ENCODE measurements at places on chromosomes 3 and 15.

GRCh38 chr15:72463702-72464101, 10.4 kb upstream of the ARIH1 start:
- no peak for DNase-seq

GRCh38 chr15:46309914-46310313, 675.1 kb downstream of the SQOR start:
- DNase-seq, result no peak

- DNase-seq, result no peak
Measured at GRCh38 chr3:53768478-53769459, 77.5 kb downstream of the CHDH start.

DNA sequence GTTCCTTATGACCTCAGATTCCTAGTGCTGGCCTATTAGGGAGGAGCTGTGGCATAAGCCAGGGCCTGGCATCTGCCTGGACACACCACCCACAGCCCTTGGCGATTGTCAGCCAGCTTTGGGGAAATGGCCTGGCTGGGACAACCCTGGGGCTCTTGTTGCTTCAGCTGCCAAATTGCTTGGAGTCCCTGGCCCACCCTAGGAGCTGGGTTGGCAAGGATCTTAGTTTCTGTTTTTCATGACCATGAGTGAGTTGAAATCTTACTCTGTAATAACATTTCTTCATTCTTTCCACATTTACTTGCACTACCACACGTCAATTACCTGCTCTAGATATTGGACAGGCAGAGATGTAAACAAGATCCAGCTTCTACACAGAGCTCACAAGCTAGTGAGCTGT, 1.9 kb upstream of the MYZAP start:
- DNase-seq, result no peak

DNA sequence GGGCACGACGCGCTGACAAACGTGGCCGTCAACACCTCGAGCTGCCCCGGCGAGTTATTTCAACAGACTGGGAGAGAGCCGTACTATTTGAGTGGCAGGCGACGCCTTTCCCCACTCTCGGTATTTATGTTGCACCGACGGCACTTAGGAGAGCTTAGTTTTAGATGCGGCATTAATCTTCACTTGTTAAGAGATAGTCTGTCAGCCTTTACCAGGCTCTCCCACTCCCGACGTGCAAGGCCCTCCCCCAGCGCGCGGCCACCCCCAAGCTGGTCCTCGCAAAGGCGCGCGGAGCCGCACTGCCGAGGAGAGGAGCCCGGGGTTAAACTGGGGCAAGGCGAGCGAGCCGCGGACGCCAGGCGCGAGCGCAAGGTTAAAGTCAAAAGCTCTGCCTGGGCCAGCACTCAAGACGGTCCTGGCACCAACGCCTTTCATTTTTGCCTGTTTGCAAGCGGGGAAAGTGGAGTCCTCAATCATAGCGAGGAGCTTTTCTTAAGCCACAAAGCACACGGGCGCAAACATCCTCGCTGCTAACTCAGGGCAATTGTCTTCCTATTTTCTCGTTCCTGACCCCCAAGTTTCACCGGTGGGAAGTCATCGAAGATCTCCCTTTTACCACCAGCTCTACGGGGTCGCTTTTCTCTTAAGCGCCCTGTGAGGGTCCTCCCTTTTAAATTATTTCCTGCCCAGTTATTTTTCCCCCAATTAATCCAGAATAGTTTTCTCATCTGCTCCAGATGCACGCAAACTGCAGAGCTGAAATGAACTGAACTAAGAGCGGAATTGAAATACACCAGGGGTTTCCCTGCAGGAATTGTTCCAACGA, 86.6 kb downstream of the NR2F2 start:
- no peak for DNase-seq

DNA sequence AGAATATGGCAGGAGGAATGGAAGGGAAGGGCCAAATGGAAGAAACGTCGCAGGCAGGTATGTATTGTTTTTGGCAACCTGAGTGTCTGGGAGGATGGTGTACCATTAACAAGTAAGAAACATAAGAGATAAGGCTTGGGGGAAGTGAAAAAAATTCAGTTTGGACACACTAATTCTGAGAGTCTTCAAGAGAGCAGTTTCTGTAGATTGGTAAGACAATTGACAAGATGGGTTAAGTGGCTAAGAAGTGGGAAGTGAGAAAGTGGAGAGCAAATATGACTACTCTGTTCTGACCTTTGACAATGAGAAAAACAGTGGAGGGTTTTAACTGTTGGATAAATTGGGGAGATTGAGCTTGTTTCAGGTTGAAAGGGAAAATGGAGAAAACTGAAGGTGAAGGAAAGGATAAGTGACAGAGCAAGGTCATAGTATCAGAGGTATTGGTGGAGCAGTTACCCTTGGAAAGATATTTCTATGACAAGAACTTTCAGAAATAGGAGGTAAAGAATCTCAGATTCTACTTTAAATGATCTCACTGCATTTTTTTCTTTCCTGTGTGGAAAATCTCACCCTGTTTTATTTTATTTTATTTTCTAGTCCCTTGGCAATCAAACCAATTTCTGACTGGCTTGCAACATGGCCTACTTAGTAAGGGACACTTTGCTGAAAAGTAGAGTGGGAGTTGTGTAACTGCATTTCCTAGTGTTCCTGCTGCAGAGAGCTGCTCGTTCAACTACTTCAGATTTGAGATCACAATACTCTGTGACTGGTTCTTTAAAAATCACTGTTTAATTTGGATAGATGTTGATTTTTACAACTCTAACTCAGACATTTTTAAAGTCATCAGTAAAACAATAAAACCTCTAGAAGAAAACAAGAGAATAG, 23.1 kb upstream of the GABPB1 start:
- no peak for DNase-seq

DNA sequence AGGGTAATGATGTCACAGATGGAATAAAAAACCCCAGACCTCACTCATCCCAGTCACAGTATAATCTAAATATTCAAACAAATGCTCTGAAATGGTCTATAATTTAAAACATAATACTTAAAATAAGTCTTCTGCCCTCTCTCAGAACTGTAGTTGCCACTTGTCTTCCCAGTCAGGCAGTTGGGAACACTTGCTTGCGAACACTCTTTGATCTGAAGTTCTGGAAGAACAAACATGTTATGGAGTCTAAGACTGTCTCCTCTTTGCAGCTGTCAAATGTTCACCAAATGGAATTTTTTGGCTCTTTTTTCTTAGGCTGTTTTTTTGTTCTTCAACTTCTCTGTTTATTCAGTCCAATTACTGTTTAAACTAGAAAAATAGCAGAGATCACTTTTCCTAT, 711.1 kb upstream of the GOLIM4 start:
- DNase-seq, result no peak

DNA sequence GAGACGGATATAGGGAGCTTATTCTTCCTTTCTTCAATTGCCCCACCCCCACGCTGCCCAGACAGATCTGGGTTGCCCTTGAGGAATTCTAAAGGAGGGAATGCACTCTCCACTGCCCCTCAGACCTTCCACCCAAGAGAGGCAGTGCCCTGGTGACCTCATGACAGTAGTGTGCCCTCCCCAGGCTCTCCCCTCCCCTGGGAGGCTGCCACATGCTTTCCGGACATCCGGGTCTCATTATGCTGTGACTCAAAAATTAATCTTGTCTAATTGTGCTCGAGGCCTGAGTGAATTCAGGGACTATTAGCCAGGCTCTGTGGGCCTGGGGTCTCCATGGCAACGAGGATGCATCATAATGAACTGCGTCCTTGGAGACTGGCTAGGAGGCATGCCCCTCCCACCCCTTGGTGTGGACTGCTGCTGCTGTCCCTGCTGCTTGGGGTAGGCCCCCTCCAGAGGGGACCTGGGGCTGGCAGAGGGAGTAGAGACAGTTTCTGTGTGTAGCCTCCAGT, 20.8 kb downstream of the CORO2B start:
- DNase-seq, result no peak

DNA sequence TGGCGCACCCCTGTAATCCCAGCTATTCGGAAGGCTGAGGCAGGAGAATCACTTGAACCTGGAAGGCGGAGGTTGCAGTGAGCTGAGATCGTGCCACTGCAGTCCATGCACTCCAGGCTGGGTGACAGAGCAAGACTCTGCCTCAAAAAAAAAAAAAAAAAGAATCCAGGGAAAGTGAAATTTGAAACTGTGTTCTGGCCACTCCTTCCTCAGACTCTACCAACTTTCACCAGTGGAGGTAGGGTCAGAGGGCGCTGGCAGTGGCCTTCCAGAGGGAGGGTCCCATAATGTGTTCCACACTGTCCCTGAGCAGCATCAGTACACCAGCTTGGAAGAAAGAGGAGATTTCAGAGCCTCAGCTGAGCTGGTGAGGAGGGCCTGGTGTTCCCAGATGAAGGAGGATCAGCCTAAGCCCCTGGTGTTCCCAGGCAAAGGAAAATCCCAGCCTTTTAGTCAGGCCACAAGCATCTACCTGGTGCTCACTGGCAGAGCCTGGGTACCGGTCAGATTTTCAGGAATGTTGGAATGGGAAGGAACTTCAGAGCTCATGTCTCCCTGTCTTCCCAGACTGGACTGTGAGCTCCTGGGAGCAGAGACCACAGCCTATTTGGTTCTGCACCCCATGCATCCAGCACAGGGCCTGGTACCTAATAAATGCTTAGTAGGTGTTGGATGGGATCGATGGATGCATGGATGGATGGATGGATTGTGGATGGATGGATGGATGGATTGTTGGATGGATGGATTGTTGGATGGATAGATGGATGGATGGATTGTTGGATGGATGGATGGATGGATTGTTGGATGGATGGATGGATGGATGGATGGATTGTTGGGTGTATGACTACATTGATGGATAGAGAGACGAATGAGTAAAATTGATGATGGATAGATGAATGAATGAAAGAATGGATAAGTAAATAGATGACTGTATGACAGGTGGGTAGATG, 117.9 kb downstream of the CORO2B start:
- no peak for DNase-seq

DNA sequence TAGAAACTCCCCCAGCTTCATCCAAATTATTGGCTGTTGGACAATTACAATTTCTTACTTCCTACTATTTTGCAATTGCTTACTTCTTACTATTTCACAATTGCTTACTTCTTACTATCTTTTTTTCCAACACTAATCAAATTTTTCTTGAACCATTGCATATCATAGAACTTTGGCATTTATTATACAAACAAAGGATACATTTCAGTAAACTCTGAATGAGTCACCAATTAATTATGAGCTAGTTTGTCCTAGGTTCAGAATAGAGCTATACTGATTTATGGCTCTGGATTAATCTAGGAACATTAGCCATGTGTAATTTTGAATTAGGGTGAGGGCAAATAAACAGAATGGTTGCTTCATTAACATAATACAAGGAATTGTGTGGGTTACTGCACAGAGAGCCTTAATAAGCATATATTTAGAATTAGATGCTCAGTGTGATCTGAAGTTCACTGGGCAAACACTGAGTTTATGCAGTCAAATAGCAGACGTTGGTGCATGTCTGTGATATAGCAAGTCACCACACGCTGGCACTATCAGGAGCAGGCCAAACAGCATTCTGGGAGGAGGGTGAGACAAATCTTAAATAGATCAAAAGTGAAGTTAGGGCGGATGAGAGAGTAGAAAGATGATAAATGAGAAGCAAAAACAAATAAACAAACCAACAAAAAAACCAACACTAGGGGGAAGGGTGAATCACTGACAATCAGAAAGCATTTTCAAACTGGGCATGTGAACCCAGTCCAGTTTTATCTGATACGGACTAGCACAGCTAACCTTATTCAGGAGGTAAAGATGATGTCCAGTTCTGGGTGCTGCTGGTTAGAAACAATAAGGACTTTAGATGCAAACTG, 21.5 kb downstream of the GABRR3 start:
- no peak for DNase-seq

- no peak for DNase-seq
Measured at GRCh38 chr3:13403213-13403819, 16.8 kb downstream of the NUP210 start.

DNA sequence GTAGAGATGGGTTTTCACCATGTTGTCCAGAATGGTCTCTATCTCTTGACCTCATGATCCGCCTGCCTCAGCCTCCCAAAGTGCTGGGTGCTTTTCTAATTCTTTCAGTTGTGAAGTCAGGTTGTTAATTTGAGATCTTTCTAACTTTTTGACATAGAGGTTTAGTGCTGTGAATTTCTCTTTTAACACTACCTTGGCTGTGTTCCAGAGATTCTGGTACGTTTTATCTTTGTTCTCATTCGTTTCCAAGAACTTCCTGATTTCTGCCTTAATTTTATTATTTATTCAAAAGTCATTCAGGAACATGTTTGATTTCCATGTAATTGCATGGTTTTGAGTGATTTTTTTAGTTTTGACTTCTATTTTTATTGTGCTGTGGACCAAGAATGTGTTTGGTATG, 63.5 kb upstream of the CCDC54 start:
- DNase-seq, result no peak

DNA sequence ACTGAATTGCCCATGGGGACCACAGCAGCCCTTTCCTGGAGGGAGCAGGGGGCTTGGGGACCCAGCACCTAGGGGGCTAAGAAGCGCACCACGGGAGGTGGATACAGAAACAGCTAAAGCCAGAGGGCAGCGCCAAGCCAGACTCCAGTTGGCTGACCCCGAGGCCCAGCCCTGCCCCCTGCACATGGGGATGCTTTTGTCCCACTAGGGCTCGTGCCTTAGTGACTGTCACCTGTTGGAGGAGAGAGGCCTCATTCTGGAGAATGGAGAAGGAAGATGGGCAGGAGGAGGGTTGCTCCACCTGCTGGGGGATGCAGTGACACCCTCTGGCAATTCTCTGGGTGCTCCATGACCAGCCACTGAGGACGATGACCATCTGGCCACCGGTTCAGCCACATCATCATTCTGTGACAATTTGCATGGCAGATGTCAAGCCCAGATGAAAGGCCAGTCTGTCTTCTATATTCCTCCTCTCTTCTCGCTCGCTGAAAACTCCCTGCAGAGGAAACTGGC, 167.8 kb upstream of the TLE3 start:
- no peak for DNase-seq

- DNase-seq, result no peak
Measured at GRCh38 chr15:78642331-78642730, 1.3 kb upstream of the CHRNB4 start.

DNA sequence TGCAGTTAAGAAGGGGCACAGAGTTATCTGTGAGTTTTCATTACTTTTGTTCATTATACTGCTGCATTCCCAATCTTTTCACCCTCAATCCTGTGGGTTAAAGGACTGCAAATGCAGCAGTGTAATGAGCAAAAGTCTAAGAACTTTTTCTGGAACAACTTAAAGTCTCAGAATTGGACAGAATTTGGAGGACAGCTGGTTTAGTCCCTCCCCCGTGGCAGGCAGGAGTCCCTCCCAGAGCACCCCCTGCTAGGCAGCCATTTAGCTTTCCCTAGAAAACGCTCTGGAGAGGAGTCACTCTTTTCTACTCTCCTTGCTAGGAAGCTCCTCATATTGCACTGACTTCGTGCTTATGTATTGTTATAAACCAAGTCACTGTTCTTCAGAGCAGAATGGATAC, 156.3 kb upstream of the UBE2E1 start:
- DNase-seq, result no peak

DNA sequence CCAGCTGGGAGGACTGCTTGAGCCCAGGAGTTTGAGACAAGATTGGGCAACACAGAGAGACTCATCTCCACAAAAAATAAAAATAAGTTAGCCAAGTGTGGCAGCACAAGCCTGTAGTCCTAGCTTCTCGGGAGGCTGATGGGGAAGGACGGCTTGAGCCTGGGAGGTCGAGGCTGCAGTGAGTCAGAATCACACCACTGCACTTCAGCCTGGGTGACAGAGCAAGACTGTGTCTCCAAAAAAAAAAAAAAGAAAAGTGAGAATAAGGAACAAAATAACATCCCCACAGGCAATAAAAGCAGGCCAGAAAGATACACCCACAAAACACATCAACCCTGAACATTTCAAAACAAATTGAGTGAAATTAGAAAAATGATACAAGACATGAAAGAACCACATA, 48.7 kb upstream of the OCA2 start:
- DNase-seq, result no peak

All from memory B cell (primary cell).